ENCODE measurements at places on chromosomes 4 and X.

DNA sequence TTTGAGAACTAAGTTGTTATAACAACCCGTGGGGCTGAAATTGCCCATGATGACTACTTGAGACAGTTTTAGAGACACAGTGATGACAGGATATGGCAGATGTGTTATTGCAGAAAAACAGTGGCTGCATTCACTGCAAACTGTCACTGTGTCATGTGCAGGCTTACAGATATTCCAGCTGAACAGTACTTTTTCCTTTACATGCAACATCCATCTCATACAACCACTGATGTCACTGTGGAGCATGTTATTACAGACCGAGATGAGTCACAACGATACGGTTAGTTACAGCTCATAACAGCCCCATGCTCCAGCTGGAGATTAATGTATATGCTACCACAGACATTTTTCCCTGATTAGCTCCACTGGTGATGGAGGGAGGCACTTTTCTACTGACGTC is 207.4 kb downstream of the TMA16 start:
- no peak for DNase-seq

DNA sequence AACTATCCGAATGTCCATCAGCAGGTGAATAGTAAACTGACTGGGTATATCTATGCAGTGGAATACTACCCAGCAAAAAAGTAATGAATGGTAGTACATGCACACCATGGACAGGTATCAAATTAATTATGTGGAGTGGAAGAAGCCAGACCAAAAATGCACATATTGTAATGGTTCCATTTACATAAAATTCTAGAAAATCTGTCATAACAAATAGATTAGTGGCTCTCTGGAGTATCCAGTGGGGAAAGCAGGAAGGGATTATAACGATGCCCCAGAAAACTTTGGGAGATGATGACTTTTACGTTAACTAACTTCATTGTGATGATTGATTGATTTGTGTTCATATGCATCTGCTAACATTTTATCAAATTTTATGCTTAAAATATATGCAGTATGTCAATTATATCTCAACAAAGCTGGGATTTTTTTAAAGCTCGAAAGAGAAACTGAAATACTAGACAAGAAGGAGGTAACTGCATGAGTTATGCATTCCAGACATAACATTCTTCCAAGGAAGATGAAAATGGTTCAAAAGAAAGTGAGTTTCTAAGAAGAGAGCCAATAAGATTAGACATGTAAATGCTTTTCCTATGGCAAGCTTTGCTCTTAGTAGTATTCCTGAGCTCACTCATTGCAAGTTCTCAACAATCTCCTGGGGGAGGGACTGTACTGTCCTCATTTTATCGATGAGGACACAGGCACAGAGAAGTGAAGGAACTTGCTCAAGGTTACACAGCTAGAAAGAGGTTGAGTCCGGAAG is 58.6 kb upstream of the MSX1 start:
- DNase-seq, result no peak

- DNase-seq, result no peak
Measured at GRCh38 chr4:24202579-24202978, 312.7 kb upstream of the PPARGC1A start.

GRCh38 chr4:964346-965025 is 8.9 kb downstream of the DGKQ start:
- DNase-seq, result no peak

DNA sequence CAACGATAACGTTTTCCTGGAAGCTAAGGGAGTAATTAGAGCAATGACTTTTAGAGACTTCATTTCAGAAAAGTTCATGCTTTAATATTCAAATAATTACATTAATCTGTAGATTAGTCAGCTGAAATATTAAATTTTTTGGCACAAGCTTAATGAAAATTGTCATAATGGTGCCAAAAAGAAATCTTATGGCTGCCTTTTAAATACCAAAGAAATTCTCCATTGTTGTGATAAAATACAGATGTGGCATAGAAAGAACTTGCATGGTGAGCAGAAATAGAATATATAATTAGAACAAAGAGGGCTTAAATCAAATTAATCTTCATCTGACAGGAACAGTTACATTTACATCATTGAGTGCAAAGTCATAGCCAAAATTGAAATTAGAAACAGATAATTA is 263.5 kb downstream of the AFF2 start:
- DNase-seq, result no peak

- no peak for DNase-seq
Measured at GRCh38 chrX:27307546-27307945, 155.6 kb downstream of the PPP4R3C start.

GRCh38 chrX:119899125-119899524 is 3.4 kb downstream of the AKAP14 start:
- DNase-seq, result no peak

All from stimulated activated CD4-positive, alpha-beta T cell treated with anti-CD3 and anti-CD28 coated beads, Interleukin-12 subunit alpha, Interleukin-12 subunit beta, amount 100 ng/mL, for 24 hours (primary cell).